Stimulated activated CD4-positive, alpha-beta T cell treated with anti-CD3 and anti-CD28 coated beads, Interleukin-2, amount 100 ng/mL, for 4 hours (primary cell): ENCODE measurements at places on chromosomes 4 and X.
A peak's percentile ranks its signal among the peaks of the same experiment; 100 is the strongest.

DNA sequence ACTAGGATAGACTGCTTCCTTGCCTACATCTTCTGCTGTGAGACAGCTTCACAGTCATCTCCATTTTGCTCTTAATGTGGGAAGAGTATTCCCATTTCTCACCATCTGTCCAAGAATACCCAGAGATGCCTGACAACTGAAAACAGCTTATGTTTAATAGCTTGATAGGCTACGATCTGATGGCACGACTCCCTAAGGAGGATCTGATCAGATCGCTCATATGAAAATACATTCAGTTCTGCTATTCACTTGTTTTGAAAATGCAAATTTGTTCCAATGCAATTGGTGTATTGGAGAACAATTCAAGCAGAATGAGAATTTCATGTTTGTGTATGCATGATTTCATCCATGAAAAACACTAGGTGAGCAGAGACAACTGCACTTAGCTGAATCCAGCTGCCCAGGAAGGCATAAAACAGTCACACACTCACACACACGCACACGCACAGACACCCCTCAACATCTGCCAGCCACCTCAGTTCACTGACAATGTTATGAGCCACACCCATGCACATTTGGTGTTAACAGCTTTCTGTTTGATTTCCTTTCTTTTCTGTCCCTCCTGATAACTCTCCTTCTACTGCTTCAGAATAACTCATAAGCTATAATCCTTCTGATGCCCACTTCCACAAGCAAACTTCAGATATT lies 29.6 kb downstream of the TRIML1 start:
- DNase-seq, result no peak

- DNase-seq, result peak; percentile 47
Observed at GRCh38 chr4:83535520-83536361, at the start of gene GPAT3. TSS of gene GPAT3 (plus strand) at chr4:83536108. CDS start at chr4:83536623, 515 bp downstream.

GRCh38 chr4:152515678-152516077 lies 20.2 kb downstream of the FBXW7 start:
- no peak for DNase-seq

GRCh38 chr4:155675709-155676429 lies 9.2 kb downstream of the GUCY1A1 start:
- DNase-seq, result no peak

DNA sequence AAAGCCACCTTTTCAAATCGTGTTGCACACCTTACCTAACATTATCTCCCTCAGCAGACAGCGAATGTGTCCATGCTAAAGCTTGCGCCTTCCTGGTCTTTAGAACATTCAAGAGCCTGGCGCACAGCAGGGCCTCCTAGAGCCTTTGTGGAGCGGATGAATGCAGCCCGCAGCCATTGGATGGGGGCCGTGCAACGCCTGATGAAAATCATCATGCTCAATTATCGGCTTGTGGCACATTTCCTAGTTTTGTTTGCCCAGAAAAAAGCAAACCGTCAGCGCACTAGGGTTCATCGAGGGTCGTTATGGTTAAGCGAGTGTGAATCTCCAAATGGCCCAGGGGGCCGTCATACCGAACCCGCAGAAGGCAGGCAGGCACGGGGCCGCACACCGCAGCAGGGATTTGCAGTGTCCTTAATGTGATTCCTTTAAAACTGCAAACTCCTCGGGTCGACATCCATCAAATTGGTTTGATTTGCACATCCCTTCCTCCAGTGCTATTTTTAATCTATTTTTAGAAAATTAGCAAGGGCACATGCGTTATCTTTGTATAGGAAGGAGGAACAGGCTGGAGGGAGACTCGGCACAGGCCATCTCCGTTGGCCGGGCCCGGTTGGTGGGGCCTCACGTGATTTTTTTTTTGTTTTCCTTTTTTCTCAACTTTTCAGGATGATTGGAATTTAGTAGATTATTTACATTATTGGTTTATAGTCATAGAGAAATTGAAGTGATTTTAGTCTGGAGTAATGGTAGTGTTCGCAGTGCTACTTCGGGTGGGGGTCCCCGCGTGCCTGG lies 53.1 kb downstream of the ABLIM2 start:
- DNase-seq, result no peak
